ENCODE measurements at places on chromosomes 16 and 17.
A peak's percentile ranks its signal among the peaks of the same experiment; 100 is the strongest.

GRCh38 chr17:83036193-83036592 is 43.2 kb upstream of the METRNL start:
- DNase-seq = no peak

GRCh38 chr16:78195797-78196196 is 96.3 kb downstream of the WWOX start:
- no peak for DNase-seq

GRCh38 chr17:48307814-48308411 is 122.1 kb downstream of the SKAP1 start:
- peak; percentile 29 for DNase-seq

DNA sequence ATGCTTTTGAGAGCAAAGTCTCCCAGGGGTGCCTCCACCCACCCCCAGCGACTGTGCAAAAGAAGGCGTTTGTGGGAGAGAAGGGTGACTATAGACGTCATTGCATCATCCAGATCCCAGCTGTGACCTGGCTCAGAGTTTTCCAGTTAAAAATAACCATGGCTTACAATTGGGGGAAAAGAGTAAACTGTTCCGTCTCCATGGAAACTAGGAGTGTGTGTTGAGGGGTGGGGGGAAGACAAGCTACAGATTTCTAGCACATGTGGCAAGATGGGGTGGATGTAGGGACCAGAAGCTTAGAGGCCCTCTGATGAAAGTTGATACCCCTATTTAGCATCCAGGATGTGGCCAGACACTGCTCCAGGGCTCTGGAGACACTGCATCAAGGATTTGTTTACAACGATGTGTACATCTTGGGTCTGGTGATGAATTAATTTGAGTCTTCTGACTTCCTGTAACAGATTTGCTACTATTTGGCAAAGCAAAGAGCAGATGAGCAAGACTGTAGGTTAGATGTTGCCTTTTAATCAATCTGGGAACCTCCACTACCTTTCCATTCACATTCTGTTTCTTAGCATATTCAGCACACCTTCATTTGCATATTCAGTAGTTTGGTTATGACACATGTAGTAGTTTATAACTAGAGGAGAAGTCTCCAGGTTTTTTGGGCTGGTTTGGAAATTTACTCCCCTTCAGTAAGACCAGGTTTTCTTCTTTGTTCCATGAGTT is 6.2 kb upstream of the DUSP14 start:
- DNase-seq = no peak

DNA sequence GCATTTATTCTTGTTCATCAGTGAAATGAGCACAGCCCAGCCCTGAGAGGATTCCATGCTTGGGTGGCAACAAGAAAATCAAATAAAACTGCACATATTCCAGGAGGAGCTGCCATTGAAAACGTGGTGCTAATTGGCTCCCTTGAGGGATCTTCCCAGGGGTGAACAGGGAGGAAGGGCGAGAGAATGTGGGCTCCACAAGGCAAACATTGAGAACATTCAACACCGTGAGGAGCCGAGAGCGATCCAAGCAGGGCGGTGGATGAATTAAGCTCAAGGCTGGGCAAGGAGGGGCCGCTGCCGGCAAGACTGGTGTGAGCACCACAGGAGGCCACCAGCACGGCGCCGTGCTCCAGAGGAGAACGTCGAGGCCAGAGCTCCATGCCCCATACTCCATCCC is 166.9 kb downstream of the C16orf95 start:
- DNase-seq = no peak

GRCh38 chr17:67442787-67443624 is 65.9 kb downstream of the PITPNC1 start:
- no peak for DNase-seq

DNA sequence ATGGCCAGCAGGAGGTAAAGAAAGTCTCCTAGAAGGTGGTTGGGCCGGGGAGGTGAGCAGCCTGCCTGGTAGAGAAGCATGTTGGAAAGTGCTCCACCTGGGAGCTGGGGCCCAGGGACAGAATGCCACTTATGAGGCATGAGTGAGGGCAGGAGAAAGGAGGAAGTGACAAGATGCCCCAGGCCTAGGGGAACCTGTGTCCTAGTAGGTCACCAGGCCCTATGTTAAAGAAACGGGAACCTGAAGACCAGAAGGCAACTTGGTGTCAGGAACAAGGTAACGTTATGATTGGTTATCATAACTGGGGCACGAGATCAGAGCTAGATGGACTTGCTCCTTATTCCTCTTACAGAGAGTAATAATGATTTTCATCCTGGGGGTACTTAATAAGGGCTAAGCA is 34.3 kb downstream of the PITPNC1 start:
- no peak for DNase-seq

DNA sequence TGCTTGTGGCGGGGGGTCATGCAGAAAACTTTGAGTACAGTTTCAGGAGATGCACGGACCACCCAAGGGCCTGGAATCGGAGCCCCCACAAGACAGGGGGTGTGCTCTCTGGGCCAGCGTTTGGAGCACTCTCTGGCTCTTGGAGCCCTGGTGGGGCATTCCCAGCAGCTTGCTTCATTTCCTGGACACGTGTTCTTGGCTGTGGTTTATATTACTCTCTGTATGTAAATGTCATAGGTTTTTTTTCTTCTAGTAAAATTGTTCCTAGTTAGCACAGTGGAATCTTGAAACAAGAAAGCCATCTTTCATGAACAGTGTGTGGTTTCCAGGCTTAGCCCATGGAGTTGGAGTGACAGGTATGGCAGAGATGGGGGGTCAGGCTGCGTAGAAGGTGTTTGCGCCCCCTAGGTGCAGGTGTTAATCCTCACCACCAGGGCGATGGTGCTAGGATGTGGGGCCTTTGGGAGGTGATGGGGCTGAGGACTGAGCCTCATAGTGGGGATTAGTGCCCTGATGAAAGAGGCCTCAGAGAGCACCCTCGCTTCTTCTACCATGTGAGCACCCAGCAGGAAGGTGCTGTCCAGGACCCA is 79.8 kb downstream of the JPH3 start:
- DNase-seq = no peak

DNA sequence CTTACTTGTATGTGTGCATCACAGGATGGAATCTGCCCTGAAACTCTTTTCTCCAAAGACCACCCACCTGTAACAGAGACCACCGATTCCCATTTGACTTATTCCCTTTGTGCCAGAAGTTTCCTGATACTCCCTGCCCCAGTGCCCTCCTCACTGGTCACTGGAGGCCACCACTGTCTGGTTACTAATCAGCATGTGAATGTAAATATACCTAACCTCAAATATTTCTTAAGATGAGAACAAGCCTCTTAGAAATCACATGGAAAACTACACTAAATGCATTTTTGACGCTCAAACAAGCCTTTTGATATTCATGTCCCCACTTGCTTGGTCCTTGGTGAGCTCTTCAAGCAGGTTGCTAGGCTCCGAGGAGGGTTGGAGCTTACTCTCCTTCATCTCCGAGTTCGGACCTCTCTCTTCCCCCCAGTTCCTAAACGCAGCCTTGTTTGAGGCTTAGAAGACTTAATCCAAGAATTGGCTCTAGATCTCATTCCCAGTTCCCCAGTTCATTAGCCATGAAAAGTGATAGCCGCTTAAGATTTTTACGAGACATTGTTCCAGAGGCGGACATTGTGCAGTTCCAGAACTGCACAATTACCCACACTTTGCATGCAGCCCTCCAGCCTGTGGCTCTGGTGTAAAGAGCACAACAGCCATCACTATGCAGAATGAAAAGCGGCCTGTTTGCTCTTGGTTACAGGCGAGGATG is 579.2 kb upstream of the PSMD7 start:
- DNase-seq = no peak

DNA sequence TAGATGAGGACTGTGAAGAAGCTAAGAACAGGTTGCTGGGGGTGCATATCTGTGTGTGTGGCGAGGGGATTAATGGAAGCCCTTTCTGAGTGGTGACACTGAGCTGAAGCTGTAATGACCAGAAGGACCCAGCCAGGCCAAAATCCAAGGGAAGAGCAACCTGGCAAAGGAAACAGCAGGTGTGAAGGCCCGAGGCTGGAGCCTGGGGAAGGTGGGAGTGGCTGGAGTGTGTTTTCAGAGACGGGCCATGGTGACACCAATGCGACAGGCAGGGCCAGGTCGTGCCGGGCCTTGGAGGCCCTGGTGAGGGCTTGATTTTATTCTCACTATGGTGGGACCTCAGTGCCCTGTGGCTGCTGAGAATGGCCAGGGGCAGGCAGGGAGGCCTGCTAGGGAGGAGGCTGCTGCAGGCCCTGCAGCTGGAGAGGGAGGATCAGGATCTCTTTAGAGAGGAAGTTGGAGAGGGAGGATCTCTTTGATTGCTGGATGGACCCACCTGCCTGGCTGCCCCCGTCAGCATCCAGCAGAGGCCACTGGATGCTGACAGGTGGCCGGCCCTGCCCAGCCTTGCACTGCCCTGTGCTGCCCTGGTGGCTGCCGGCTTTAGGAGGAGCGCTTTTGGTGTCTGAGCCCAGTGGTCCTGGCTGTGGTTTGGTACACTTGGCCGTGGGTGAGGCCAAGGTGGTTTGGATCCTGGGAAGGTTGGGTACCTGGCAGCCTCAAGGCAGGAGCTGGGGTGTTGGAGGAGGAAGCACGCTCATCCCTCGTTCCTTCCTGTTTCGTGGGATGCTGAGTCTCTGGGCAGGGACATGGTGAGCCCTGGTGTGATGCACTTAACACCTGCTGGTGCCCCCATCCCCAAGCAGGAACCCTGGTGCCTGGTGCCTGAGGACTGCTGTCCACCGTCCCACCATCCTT is 188.3 kb downstream of the SEC14L1 start:
- peak; percentile 34 for DNase-seq

DNA sequence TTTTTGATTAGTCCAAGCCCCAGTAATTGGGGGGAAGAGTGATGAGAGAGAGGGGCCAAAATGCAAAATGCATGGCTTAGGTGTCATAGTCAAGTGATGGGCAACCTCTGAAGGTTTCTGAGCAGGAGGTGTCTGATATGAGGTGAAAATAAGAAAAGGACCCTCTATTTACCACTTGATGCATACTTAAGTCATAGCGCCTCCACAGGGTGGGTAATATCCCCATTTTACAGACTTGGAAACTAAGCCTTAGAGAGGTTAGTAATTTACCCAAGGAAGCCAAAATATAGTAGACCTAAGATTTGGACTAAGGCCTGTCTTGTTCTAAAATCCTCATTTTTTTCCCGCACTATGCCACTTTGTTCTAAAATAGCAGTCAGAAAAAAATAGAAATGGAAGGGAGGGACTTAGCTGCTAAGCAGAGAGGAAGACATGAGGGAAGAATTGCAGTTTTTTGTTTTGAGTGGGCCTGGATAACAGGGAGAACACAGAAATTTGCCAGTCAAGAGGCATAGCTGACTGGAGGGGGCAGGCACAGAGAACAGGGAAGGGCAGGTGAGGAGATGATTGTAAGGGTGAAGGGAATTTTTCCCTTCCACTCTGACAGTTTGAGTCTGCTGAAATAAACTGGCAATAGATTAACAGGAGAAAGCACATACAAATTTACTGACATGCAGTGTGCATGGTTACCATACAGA is 2.3 kb upstream of the GRB2 start:
- no peak for DNase-seq

GRCh38 chr17:68491381-68492231 is 20.6 kb upstream of the PRKAR1A start:
- peak; percentile 45 for DNase-seq

DNA sequence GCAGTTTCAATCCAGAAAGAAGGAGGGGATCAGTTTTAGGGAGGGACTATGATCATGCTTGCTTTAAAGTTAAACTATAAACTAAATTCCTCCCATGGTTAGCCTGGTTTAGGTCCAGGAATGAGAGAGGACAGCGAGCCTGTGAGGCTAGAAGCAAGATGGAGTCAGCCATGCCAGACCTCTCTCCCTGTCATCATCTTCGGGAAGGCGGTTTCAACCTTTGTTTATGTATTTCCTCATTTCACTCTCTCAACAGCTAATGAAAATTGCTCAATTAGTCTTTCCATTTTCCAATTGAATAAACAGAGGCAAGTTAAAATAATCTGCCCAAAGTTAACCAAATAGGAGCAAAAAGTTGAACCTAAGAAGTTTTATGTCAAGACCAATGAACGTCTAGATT is 201.5 kb downstream of the KCNJ2 start:
- no peak for DNase-seq

DNA sequence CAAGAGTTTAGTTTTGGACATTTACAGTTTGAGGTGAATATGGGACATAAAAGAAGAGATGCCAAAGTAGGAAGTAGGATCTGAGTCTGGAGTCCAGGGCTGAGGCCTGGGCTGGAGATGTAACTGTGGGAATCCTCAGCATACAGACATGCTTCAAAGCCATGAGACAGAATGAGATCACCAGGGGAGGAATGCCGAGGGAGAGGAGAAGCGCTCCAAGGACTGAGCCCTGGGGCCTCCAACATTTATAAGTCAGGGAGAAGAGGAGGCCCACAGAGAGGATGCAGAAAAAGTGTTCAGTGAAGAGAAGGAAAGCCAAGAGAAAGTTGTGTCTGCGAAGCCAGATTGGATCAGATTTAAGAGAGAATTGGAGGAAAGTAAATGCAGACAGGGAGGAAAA is 277.5 kb upstream of the MYOCD start:
- DNase-seq = no peak

GRCh38 chr16:89565256-89565505 is 4.7 kb downstream of the RPL13 start:
- no peak for DNase-seq

GRCh38 chr16:30421010-30421409 is 8.8 kb downstream of the DCTPP1 start:
- no peak for DNase-seq

DNA sequence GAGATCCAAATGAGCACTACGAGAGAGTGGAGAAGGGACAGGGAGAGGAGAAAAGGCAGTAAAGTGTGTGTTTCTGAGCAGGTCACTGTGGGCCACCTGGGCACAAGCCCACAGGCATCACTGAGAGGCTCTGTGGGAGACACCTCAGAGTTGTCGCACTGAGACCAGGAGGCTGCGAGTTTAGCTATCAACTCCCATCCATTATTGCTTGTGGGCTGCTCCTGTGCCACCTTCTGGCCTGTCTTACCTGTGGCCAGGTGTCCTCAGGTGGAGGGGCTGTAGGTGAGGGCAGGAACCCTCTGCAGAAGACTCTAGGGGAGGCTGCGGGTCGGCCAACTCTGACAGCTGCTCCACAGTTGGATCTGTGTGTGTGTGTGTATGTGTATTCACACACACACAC is 2.5 kb upstream of the PRR29 start:
- DNase-seq = no peak

- DNase-seq = peak; percentile 85
Measured at GRCh38 chr17:4208238-4208637, 55.5 kb downstream of the ANKFY1 start.

DNA sequence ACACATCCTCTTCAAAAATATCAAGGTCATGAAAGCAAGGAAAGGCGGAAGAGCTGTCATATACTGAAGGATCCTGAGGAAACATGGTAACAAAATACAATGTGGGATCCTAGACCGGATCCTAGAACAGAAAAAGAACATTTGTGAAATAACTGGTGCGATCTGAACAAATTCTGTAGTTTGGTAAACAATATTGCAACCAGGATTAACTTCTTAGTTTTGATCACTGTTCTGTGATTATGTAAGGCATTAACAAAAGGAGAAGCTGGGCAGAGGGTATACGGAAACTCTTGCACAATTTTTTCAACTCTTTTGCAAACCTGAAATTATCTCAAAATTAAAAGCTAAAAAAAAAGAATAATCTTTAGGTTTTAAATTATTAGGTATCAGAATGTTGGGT is 109.7 kb downstream of the TRIM37 start:
- no peak for DNase-seq
